Left colon (tissue), 2 donors: ENCODE measurements at places on chromosomes 7 and 10.
A peak's percentile ranks its signal among the peaks of the same experiment; 100 is the strongest.

GRCh38 chr7:129376076-129376777 lies 58.0 kb upstream of the STRIP2 start:
- DNase-seq = peak; percentile 67

- DNase-seq = no peak
Measured at GRCh38 chr7:36349626-36350025, 40.0 kb upstream of the ANLN start.

DNA sequence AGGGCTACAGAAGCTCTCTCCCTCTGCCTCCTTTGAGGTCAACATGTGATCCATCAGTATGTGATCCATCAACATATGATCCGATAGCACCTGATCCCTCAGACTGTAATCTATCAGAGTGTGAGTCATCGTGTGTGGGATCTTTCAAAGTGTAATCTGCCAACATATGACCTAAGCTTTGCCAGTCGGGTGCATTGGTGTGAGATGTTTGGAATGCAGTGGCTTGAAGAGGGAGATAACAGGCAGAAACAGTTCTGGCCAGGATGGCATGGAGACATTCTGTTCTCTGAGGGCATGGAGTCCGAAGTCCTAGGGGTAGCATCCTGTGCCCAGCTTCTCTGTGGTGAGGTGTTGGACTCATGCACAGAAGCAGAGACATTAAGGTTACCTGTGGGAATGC lies 217.7 kb upstream of the ETV1 start:
- DNase-seq = no peak

GRCh38 chr10:95248989-95249388 lies 41.8 kb downstream of the PDLIM1 start:
- no peak for DNase-seq

- no peak for DNase-seq
Measured at GRCh38 chr10:103688491-103688890, 166.9 kb downstream of the SH3PXD2A start.

GRCh38 chr7:98315318-98315993 lies 34.0 kb downstream of the BRI3 start:
- no peak for DNase-seq

- no peak for DNase-seq
Measured at GRCh38 chr7:107196834-107197610, 28.2 kb downstream of the HBP1 start.

DNA sequence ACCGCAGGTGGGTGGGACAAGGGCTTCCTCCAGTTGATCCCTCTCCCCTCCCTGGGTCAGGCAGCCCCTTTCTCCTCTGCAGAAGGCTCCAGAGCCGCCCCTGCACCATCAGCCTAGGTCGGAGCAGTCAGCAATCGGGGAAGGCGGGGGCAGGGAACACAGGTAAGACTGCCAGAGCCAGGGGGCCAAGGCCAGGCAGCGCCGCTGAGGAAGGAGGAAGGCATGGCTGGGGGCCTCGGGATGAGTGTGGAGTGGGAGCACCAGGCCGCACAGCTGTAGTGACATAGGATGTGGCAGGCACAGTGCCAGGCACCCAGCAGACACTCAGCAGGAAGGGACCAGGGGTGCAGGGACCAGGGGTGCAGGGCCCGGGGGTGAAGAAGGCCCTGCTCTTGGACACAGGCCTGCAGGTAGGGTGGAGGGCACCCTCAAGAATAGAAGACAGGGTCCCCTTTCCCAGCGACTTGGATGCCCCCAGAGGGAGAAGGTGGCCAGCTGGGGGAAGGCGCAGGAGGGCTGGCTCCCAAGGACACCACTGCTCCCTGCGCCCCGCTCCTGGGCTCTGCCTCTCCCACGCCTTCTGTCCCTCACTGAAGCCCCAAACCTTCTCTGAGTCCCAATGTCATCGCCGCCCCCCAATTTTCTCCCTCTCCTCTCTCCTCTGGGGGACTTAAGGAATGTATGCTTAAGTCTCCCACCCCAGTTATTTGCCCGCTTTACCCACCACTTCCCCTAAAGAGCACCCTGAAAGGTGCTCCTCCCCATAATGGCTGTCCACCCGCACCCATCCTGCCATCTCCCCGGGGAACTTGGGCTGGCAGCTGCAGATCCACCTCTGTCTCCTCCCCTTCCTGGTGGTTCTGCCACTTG lies 38.5 kb downstream of the CAMK2B start:
- peak; percentile 1 for DNase-seq

GRCh38 chr10:78895469-78895868 lies 173.3 kb upstream of the ZMIZ1 start:
- DNase-seq = no peak

GRCh38 chr10:44467090-44467489 lies 82.2 kb upstream of the CXCL12 start:
- no peak for DNase-seq

DNA sequence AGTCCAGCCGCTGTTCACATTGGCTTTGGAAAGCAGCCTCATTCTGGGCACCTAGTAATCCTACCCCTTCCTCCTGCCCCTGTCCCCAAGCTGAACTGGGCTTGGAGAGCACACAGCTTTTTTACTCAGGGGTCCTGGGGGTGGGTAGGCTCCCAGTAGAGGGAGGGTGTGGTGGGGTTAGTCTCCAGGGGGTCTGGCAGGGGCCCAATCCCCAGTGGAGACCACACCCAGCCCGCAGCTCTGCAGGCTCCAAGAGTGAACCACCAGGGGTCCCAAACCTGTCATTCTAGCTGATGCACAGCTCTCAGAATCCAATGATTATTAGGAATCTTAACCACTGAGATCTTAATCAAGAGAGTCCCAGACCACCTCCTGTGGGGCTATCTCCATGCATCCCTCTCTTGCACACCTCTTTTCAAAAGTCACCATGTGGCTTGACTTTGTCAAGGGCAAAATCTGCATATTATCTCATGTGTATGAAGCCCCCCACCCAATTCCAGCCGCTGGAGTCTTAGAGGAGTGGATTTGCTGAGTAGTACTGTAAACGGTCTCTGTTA lies 2.7 kb downstream of the HOXA11 start:
- peak; percentile 25 for DNase-seq

GRCh38 chr10:99172128-99172738 lies 63.4 kb downstream of the HPSE2 start:
- peak; percentile 49 for DNase-seq

GRCh38 chr7:107628461-107629064 lies 32.1 kb upstream of the SLC26A4 start:
- DNase-seq = no peak

DNA sequence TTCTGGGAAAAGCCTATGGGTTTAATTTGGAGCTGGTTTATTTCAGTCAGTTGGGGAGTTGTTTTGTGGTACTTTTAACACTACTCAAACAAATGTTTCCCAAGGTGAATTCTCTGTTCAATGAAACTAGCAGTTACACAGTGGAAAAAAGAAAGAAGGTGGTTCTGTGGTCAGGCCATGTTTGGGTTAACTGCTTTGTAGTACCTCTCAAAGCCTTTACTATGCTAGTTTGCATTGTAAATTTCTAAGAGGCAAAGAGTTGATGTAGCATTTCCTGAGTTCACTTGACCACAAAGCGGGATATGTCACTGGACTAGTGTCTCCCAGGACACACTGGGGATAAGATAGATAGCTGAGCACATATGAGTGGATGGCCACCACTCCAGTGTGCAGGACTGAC lies 145.4 kb downstream of the KIF20B start:
- no peak for DNase-seq
